ENCODE measurements at places on chromosomes 16 and 17.

GRCh38 chr16:28609631-28610594, at the start of gene SULT1A1:
Gene SULT1A1, minus strand, starts transcription at chr16:28610044. Its CDS starts 1,189 bp downstream, at chr16:28608855.
- peak; percentile 89 for DNase-seq

DNA sequence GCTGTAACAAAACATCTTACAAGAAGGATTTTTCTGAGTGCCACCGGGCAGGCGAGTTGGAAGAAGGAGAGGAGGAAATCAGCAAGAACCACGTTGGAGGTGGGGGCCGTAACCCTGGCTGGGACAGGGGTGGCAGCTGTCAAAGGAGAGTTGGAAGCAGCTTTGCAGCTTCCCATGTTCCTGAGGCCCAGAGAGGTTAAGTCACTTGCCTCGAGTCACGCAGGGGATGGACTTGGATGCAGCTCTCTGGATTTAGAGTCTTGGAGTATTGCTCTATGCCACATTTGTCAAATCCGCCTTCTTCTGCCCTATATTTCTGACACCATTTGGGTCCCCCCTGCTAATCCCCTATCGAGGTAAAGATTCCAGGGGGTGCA, 83.0 kb upstream of the CIBAR2 start:
- no peak for DNase-seq

GRCh38 chr16:27678955-27679354, 129.0 kb downstream of the KATNIP start:
- no peak for DNase-seq

- no peak for DNase-seq
Measured at GRCh38 chr17:56598466-56598865, 5.0 kb downstream of the NOG start.

DNA sequence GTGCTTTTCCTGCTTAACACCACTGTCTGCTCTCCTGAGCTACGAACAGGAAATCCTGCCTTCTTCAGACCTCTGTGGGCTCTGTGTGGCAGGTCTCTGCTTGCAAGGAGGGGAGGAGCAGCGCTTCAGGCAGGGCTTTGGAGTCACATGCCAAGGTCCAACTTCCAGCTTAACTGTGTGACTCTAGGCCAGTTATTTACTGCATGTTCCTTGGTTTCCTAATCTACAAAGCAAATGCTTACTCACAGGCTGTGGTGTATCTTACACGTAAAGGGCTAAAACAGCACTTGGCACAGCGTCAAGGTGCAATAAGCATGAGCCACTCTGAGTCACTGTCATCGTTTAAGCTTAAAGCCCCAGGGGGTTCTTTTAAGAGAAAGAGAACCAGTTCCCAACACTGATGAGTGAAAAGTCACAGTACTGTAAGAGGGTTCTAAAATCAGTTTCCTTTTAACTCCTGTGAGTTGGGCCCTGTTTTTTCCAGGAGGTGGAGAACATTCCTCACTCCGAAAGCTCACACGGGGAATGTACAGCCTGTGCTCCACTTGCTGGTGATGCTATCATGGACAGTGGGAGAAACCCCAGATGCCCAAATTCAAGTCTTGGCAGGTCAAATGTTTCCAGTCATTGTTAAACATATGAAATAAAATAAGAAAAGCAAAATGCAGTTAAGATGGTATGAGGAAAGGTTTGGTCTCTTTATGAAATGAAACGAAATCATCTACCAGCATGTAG, 54.1 kb upstream of the BCAR1 start:
- peak; percentile 72 for DNase-seq

- DNase-seq, result no peak
Measured at GRCh38 chr17:32125848-32126153, 16.5 kb upstream of the RHOT1 start.

GRCh38 chr17:77863814-77864161, 94.7 kb upstream of the TNRC6C start:
- DNase-seq, result no peak

GRCh38 chr16:51434567-51435198, 283.6 kb upstream of the SALL1 start:
- DNase-seq, result no peak

DNA sequence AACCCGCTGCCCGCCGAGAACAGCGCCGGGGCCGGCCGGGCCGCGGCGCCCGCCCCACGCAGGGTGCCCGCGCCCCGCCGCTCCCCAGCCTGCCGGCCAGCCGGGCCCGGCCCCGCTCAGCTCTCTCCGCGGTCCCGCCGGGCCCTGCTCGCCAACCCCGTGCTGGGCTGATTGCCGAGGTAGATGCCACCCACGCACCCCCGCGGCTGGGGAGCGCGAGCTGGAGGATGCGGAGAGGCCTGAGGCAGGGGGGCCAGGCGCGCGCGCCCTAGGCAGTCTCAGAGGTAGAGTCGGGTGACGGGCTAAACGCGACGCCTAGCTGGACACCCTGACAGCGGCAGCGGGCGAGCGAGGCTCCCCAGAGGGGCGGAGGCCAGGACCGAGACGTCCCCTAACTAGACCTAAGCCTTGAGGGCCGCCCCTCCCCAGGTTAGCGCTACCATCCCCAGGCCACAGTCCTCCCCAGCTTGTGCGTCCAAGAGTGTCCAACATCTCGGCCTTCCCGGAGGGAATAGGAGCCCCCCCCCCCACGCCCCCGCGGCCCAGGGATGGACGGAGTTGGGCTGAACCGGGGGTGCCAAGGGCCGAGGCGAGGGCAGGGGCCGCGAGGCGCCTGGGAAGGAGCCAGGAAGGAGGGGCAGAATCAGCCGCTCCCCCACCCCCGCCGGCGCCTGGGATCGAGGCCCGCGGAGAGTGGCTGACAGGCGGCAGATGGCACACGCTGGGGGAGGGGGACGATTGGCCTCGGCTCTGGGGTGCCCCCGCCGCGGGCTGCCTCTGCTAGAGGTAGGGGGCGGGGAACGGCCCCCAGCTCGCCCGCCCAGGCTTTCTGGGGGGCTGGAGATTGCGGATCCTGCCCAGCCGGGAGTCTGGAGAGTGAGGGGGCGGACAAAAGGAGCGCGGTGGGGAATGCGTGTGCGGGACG, 2.5 kb upstream of the ZNF423 start:
- no peak for DNase-seq

DNA sequence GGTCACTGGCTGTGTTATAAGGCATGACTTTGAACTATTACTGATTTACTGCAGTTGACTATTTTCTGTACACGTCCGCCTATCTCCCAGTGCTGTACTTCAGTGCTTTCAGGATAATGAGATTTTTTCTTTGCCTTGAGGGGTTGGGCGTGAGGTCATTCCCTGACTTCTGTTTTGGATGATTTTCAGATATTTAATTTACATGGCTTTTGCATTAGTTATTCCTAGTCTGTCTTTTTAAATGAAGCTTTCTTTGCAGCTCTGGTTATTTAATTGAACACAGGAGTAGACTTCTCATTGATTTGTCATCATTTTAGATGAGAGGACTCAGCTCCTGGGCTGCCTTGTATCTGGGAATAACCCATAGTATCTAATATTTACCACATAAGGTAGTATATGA, 23.7 kb downstream of the WIPF2 start:
- DNase-seq, result no peak

- no peak for DNase-seq
Measured at GRCh38 chr16:56436258-56436657, 10.9 kb upstream of the AMFR start.

DNA sequence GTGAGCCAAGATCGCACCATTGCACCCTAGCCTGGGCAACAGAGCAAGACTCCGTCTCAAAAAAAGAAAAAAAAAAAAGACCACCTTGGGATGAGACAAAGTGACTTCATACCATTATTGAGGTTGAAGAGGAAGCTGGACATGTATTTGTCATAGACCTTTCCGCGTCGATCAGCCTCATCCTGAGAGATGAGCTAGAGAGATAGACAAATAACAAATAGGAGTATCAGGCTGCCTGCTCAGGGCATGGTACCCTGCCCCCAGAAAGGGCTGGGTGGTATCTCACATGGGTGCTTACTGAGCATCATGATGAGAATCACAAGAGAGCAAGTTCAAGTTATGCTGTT, 22.1 kb downstream of the CNTNAP1 start:
- DNase-seq, result no peak

DNA sequence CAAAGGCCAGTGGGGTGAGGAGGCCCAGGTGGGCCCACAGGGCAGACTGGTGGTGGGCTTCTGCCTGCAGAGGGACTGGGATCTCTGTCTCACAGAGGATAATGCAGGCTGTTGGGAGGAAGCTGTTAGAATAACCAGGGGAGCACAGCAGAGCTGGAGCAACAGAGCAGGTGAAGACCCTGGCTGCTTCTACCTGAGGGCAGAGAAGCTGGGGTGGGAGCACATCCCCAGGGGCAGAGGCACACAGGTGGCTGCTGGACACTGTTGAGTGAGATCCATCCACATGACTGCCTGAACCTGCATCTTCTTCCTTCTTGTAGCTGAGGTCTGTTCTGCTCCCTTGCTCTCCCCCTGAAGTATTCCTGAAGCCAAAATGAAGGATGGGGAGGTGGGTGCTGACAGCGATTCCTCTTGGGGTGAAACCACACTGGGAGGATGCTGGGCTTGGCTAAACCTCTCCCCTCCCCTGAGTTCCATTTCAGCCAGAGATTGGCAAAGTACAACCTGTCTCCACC, 1725.0 kb downstream of the TP53TG3F start:
- DNase-seq, result no peak

DNA sequence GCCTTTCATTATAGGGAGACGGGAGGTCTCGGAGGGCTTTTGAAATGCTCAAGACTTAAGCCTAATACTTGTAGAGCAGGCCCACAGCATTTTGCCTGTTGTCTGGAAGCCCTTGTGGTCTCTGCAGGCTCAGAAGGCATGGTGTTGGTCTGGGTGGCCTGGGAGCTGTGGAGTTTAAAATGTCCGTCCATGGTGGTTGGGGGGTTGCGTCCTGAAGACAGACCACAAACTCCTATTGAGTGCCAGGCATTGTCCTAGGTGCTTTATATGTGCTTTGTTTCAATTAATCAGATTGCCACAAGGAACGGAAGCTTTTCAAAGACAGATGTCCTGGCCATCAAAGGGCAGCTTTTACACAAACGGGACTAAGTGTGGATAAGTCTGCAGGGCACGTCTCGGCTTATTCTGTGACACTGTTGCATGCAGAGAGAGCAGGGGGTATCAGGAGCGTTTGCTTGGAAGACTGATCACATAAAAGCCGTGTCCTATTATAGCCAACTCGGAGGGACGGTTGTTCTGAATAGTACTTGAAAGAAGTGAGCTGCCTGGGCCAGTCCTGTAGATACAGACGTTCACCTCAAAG, 7.8 kb downstream of the NTN1 start:
- DNase-seq, result no peak

DNA sequence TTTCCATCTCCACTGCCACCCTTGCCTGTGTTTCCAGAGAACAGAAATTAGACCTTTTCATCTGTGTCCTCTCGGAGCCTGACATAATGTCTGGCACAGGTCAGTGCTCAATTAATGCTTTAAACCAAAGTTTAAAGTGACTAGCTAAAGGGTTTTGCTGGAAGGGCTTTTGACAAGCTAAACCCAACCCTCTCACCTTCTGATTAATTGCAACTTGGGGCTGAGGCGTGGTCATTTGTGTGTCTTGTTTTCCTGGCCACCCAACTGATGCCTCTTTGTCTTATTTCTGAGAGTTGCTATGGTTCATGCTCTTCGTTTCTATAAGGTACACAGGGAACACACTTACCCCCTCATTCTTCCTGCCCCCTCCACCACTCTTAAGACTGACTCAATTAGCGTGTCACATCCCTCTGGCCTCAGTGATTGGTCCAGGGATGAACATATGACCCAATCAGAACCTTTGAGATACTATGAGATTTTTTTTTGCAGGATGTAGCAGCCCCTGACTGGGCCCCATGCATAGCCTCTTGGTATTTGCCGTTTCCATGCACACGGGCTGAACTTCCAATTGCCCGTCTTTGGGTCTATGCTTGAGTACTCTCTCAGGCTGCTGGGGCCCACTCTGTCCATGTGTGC, 15.8 kb upstream of the BRD7 start:
- DNase-seq, result no peak

GRCh38 chr17:76872221-76872873, 4.1 kb downstream of the MGAT5B start:
- peak; percentile 89 for DNase-seq

GRCh38 chr17:34220752-34221395, 34.2 kb upstream of the CCL2 start:
- no peak for DNase-seq

- DNase-seq, result no peak
Measured at GRCh38 chr17:35167046-35167445, 19.4 kb downstream of the UNC45B start.

DNA sequence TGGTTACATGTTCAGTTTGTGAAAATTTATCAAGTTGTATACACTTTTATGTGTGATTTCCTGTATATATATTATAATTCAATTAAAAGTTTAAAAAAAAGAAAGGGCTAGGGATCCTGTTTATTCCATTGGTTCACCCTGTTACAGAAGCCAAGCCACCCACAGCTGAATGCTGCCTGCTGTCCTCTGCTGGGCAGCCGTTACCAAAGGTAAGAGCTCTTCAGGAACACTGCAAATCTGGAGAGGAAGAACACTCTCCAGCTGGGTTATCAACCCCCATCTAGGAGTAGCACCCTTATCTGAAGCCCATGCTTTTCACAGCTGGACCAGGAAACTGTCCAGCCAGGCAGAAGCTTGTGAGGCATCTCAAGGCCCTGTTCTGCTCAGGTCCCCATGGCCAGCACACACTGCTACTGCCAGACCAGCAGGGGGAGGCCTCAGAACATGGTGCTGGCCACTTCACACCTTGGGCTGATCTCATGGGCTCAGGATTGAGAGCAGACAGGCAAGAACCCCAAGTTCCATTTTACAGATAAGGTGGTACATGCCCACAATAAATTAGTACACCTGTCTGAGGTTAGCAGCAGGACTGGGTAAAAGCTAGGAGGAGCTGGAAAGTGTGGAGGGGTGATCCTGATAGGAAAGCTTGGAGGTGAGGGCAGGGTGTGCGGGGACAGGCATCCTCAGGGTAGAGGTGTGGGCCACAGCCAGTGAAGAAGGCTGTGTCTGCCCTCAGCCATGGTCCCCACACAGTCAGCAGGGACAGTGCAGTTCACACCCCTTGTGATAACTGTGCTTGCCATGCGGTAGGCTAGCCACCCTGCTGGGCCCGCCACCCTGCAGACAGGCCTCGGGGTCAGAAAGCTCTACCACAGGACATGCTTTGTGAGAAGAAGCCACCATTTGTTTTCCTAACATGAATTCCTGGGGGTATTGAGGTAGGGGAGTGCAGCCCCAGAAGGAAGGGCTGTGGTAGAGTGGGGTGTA, 54.3 kb upstream of the SREBF1 start:
- DNase-seq, result peak; percentile 50

- DNase-seq, result no peak
Measured at GRCh38 chr17:11598274-11599221, at the start of gene DNAH9. Gene DNAH9, plus strand, starts transcription at chr17:11598470. Its CDS starts 29 bp downstream, at chr17:11598499.

DNA sequence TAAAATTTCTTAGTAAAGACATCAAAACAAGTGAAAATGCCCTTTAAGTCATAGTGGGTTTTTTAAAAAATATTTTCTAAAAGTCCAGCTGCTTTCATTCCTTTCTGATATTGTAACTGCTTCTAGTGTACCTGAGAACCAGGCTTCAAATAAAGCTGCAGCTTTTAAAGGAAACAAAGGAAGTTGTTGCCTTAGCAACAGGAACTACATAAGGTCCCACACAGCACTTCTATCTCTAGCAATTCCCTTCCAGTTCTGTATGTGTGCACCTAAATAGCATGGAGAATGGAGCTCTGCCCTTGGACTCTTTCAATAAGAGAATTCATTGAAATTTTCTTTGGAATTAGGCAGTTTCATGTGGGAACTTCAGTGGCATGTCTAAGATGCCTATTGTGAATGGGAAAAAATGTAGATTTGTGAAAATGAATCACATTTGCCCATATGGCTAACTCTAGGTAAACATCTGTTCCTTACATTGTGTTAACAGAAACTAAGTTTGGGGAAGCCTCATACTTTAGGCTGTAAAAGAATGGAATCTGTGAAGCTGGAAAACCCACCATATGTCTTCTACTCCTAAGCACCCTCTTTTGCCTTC, 206.4 kb downstream of the KIF2B start:
- DNase-seq, result no peak

GRCh38 chr16:51982715-51983680, 563.9 kb downstream of the TOX3 start:
- DNase-seq, result peak; percentile 30
